ENCODE measurements at places on chromosomes 5 and 9. TPM values are rescaled to one million over a fixed set of nuclear protein-coding genes. Genes with fewer than 3 reads are reported as not detected.
A peak's percentile ranks its signal among the peaks of the same experiment; 100 is the strongest.

ADAMTS6 gene
- 2.0 TPM for total RNA-seq

TSLP gene
- not detected for total RNA-seq

GNA14 gene
- not detected for total RNA-seq

ZDHHC11 gene
- total RNA-seq: 13.3 TPM

NIPAL4 gene
- total RNA-seq: 0.45 TPM

SLC35A4 gene
- total RNA-seq: 17.8 TPM

RNF183 gene
- total RNA-seq: 0.44 TPM

NNT gene
- 22.3 TPM for total RNA-seq

ADAMTS12 gene
- not detected for total RNA-seq

UNC13B gene
- total RNA-seq: 0.84 TPM

WDR55 gene
- 42.9 TPM for total RNA-seq

DNA sequence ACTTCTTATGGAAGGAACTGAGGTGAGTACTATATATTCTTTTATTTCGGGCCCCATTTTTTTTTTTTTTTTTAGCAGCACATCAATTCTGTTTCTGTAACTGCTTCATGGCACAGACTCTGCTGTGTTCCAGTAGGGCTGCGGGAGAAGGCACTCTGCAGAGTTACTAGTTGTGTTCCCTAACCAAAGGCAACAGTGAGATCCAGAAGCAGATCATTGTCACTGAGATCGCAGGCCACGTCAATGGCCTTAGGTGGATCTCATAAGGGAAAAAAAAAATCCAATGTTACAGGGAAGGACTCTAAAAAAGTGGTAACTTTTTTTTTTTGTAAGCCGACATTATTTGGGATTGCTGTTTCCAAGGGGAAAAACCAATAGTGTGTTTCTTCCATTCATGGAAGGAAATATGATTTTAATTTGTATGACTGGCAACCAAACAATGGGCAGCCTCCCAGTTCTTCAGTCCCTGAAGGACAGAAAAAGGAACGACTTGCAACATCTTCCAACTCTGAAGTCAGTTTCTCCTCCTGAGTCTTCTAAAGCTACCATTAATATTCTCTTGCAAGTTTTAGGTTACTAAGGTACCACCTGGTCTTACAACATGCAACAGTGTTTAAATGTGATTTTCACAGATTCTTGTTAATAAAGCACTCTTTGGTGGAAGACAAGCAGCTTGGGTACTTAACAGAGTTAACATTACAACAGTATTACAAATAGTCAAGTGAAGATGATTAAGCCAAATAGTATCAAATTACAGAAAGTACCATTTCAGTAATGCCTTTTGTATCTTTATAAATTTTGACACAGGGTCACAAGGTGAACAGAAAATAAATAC is 52.8 kb downstream of the HABP4 start:
- no peaks in the 10 kb centered on the region for H3K4me1 ChIP-seq
- no peak for DNase-seq
- H3K27ac ChIP-seq: no peak overlapping the region
- H3K4me3 ChIP-seq: no peak overlapping the region

- no peaks in the 10 kb centered on the region for H3K27me3 ChIP-seq
- no peaks in the 10 kb centered on the region for H3K36me3 ChIP-seq
- no peak for DNase-seq
- no peak overlapping the region for H3K27ac ChIP-seq
- H3K4me3 ChIP-seq: no peak overlapping the region
Observed at GRCh38 chr9:2320114-2320513, 301.5 kb upstream of the VLDLR start.

- H3K4me3 ChIP-seq: peak within 1 kb of the TSS; percentile 62
- peak; percentile 38 for DNase-seq
- H3K4me1 ChIP-seq: peaks cover 37% of the 10 kb centered on the region
- no peak within 1 kb of the TSS for H3K27ac ChIP-seq
- H3K27me3 ChIP-seq: no peaks in the 10 kb centered on the region
Observed at GRCh38 chr9:126326228-126327005, at the start of gene MVB12B. Gene MVB12B, plus strand, starts transcription at chr9:126326829. Its CDS starts 101 bp downstream, at chr9:126326930.

DNA sequence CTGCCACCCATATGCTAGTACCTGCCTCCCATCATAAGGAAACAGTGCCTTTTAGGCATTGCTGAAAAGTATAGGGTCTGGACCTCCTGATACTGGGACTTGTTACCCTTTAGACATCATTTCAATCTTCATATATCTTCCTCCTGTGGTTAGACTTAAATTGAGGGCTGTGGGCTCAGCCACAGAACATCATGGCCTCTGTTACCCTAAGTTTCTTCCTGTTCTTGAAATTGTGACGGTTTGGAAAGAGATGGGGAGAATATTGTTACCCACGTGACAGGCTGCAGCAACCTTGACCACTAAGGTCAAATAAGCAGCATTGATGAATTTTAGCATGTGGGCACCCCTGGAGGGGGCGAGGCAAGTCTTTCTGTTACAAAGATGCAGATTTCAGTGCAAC is 87.7 kb downstream of the PDE8B start:
- no peak overlapping the region for H3K27ac ChIP-seq
- DNase-seq: no peak
- no peak overlapping the region for H3K4me3 ChIP-seq
- no peaks in the 10 kb centered on the region for H3K4me1 ChIP-seq
- no peaks in the 10 kb centered on the region for H3K27me3 ChIP-seq

DNA sequence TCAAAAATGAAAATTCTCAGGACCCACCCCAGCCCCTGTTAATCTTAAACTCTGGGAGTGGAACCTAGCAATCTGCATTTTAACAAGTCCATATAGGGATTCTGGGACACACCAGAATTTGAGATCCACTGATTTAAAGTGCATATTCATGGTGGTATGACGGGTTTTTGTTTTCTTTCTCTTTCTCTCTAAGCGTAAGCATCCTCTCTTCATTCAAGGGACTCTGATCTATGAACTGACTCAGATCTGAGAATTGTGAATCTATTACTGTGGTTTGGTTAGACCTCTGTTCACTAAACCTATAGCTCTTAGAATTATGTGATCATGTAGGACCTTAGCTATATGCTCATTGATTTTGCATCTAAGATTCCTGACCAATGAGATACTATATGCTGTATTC is 565.2 kb downstream of the CCDC171 start:
- H3K27ac ChIP-seq: no peak overlapping the region
- H3K4me3 ChIP-seq: no peak overlapping the region
- H3K36me3 ChIP-seq: no peaks in the 10 kb centered on the region
- DNase-seq: no peak
- no peaks in the 10 kb centered on the region for H3K4me1 ChIP-seq

DNA sequence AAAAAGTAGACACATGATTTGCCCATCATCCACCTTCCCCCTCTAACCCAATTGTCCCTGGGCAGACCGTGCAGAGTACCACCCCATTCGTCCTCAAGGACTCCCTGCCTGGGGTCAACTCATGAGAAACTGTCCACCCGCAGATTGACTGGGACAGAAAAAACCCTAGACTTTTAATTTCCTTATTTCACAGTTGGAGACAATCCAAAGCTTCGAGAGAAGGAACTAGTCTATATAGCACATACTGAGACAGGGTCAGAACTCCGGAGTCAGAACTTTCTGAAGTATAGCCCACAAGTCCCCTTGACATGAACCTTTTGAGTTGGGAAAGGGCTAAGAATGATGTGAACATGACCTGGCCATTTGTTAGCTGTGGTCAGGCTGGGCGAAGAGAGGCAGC is 7.5 kb upstream of the GPX3 start:
- H3K36me3 ChIP-seq: no peaks in the 10 kb centered on the region
- no peak overlapping the region for H3K4me3 ChIP-seq
- H3K27ac ChIP-seq: no peak overlapping the region
- H3K27me3 ChIP-seq: no peaks in the 10 kb centered on the region
- no peaks in the 10 kb centered on the region for H3K4me1 ChIP-seq

DNA sequence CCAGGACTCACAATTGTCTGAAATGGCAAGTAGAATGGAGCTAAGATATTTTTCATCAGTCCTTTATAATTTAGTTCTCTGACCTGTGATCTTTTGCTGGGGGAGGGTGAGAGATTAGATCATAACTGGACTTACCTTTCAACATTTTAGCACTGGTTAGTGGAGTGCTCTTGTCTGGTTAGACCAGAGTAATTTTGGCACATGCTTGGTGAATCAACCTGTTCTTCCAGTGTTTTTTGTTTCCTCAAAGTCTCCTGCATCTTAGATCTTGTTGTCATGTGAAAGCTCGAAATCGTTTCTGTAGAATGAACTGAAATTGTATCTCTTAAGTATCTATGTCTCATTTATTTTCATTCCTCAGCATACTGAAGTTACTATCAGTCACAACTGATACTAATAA is 122.4 kb downstream of the TLE4 start:
- H3K27ac ChIP-seq: no peak overlapping the region
- H3K4me3 ChIP-seq: no peak overlapping the region
- H3K4me1 ChIP-seq: peaks cover 12% of the 10 kb centered on the region

- no peak overlapping the region for H3K27ac ChIP-seq
- peaks cover 10% of the 10 kb centered on the region for H3K4me1 ChIP-seq
- H3K36me3 ChIP-seq: peaks cover 6% of the 10 kb centered on the region
- no peak overlapping the region for H3K4me3 ChIP-seq
- no peaks in the 10 kb centered on the region for H3K27me3 ChIP-seq
Observed at GRCh38 chr5:154311362-154311761, 120.8 kb downstream of the GALNT10 start.

GRCh38 chr5:107805824-107806223 is 135.1 kb upstream of the EFNA5 start:
- H3K27me3 ChIP-seq: no peaks in the 10 kb centered on the region
- H3K27ac ChIP-seq: no peak overlapping the region
- no peak for DNase-seq
- no peak overlapping the region for H3K4me3 ChIP-seq

- no peak overlapping the region for H3K27ac ChIP-seq
- H3K4me3 ChIP-seq: no peak overlapping the region
- H3K36me3 ChIP-seq: no peaks in the 10 kb centered on the region
- no peak for DNase-seq
- H3K4me1 ChIP-seq: no peaks in the 10 kb centered on the region
Observed at GRCh38 chr9:71515626-71516025, 252.7 kb downstream of the CEMIP2 start.

DNA sequence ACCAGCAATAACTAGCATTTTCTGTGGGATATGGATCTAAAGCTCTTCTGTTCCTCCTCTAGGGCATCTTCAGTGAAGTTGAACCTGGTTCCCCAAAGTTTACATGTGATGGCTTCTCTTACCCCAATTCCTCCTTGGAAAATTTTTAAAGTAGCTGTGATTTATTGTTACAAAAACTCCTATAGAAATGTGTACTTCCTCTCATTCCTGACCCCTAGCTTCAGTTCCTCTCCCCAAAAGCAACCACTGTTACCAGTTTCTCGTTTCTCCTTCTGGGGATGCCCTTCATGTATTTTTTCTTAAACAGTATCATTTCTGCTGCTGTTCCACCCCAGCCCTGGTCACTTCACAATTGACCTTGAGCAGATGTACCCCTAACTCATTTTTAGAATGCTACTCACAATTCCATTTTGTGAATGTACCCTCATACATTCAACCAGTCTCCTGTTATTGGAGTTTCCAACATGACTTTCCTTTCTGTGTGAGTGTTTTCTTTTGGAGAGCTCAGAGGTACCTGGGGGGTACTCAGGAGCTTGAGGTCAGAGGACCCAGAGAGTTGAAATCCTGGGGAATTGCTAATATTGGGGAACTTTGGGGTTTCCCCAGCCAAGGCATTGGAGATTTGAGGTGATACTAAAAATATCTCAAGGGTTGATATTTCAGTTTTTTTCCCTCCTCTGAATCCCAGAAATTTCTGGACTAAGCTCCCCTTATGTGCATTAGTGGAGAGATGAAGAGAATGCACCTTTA is 18.6 kb upstream of the GLRX start:
- no peaks in the 10 kb centered on the region for H3K36me3 ChIP-seq
- H3K27ac ChIP-seq: no peak overlapping the region
- no peak overlapping the region for H3K4me3 ChIP-seq
- H3K27me3 ChIP-seq: no peaks in the 10 kb centered on the region
- peaks cover 27% of the 10 kb centered on the region for H3K4me1 ChIP-seq

- no peaks in the 10 kb centered on the region for H3K36me3 ChIP-seq
- no peak overlapping the region for H3K4me3 ChIP-seq
- no peak overlapping the region for H3K27ac ChIP-seq
- DNase-seq: no peak
- no peaks in the 10 kb centered on the region for H3K4me1 ChIP-seq
Observed at GRCh38 chr9:98924946-98925820, 18.5 kb upstream of the COL15A1 start.

GRCh38 chr5:31047007-31047406 is 146.5 kb upstream of the CDH6 start:
- DNase-seq: no peak
- no peaks in the 10 kb centered on the region for H3K36me3 ChIP-seq
- H3K27me3 ChIP-seq: no peaks in the 10 kb centered on the region
- H3K4me3 ChIP-seq: no peak overlapping the region
- H3K4me1 ChIP-seq: no peaks in the 10 kb centered on the region

DNA sequence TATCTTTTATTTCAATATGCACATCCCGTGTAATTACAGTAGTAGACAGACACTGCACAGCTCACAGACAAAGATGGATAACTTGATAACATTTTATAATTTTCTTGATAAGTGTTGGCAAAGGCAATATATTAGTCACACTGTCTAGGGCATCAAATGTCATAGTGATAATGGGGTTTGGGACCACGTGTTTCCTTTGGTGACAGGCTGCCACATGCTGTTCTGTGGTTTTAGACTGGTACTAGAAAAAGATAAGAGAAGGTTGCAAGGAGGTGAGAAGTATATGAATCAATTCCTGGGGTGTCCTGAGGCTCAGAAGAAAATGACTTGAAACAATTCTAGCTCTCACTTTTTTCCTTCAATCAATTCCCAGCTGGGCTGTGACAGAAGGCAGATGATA is 258.8 kb upstream of the CHD1 start:
- H3K27ac ChIP-seq: no peak overlapping the region
- DNase-seq: no peak
- no peaks in the 10 kb centered on the region for H3K36me3 ChIP-seq
- H3K4me1 ChIP-seq: no peaks in the 10 kb centered on the region
- no peak overlapping the region for H3K4me3 ChIP-seq

GRCh38 chr5:116557669-116558271 is 16.9 kb downstream of the SEMA6A start:
- no peaks in the 10 kb centered on the region for H3K27me3 ChIP-seq
- no peak for DNase-seq
- H3K36me3 ChIP-seq: no peaks in the 10 kb centered on the region
- H3K27ac ChIP-seq: no peak overlapping the region
- H3K4me1 ChIP-seq: no peaks in the 10 kb centered on the region

DNA sequence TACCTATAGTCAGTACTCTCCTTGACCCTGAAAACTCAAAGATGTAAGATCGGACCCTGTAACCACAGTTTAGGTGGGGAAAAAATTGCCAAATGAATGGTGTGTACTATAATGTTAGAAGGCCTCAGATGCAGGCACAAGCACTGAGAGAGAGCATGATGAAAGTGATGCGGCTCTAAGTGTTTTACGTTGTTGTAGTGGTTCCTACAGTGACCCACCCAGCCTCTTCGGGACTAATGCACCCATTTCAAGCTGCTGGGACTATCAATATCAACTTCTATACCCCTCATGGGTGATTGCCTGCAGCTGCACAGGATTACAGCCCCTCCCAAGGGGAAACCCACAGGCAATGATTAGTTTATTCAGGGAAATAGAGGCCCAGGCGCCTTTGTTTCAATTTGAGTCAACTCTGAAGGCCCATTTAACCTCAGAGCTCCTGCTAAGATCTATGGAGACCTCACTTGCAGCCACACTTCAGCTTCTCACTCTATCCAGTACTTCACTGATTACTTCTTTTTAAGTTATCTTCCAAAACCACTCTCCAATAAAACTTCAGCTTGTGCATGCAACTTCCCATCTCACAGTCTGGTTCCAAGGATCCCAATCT is 340.7 kb downstream of the NR2F1-AS1 start:
- no peaks in the 10 kb centered on the region for H3K36me3 ChIP-seq
- H3K27ac ChIP-seq: no peak overlapping the region
- DNase-seq: no peak
- H3K4me3 ChIP-seq: no peak overlapping the region

- no peak overlapping the region for H3K27ac ChIP-seq
- H3K4me3 ChIP-seq: no peak overlapping the region
- H3K27me3 ChIP-seq: no peaks in the 10 kb centered on the region
Observed at GRCh38 chr9:77946969-77947620, 84.5 kb downstream of the GNAQ start.
